SW 1271 (cell line): ENCODE measurements at places on chromosomes 3 and 15.

- no peak for DNase-seq
These were observed 21.2 kb upstream of the LMOD3 start for GRCh38 chr3:69143612-69144011.

DNA sequence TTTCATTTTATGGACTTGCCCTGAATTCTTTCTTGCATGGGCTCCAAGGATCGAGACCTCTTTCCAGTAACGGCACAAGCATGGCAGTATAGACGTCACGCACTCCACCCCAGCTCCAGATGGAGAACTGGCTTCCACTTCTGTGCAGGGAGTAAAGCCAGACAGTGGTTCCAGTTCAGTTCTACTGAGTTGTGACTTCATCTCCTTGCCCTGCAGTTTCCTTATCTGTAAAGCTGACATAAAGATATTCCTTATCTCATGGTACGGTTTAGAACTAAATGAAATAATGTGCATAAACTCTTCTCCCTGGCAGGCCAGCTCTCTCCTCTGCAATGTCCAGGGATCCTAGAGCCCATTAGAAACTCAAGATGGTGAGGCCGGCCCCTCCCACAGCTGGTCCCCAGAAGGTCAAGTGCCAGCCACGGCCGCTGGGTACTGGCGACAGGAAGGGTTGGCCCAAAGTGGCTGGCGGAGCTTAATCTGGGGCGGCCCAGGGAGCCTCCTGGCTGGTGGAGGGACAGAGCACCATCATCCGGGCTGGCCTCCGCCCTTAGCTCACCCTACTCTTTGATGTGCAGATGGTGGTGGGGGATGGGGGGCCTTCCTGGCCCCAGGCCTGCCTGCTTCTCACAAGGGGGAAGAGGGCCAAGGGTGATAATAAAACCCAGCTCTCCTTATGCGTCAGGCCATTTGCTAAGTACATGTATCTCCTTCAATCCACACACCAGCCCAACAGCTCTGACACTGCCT, 7.2 kb downstream of the MESP2 start:
- DNase-seq: no peak

- DNase-seq: no peak
These were observed 81.1 kb upstream of the MFGE8 start for GRCh38 chr15:88994286-88994685.

DNA sequence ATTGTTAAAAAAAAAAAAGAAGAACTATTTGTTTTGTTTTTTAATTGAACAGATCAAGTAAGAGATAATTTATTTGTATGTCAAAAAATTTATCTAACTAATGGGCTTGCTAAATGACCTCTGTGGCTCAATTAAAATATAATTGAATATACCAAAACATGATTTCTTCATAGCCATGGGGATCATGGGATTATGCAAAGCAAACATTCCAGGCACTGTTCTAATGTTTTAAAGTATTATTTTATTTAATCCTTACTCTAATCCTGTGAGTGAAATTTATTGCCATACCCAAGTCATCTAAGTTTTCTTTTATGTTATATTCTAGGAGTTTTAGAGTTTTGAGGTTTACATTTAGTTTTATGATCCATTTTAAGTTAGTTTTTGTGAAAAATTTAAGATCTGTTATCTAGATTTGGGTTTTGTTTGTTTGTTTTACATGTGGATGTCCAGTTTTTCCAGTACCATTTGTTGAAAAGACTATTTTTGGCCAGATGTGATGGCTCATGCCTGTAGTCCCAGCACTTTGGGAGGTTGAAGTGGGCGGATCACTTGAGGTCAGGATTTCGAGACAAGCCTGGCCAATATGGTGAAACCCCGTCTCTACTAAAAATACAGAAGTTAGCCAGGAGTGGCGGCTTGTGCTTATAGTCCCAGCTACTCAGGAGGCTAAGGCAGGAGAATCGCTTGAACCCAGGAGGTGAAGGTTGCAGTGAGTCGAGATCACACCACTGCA, 52.3 kb upstream of the CNOT10 start:
- no peak for DNase-seq

GRCh38 chr15:68699881-68700454, 120.7 kb downstream of the ANP32A start:
- no peak for DNase-seq

- no peak for DNase-seq
These were observed 218.2 kb downstream of the SHOX2 start for GRCh38 chr3:157888040-157888439.

DNA sequence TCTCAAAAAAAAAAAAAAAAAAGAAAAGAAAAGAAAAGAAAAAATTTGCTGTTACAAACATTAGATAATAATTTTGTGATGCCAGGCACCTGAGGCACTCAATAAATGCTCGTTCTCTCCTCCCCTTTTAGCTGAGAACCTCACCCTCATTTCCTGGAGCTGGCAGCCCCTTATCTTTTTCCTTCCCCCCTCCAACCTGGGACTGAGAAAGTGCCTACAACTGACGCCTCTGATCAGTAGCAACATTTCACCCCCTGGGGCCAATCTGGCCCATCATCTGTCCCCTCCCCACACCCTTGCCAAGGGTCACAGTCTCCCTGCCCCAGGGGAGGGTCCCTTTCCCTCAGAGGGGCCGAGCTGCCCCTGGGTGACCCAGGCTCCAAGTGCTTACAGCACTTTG, 12.6 kb upstream of the RNU6-1 start:
- DNase-seq: no peak

GRCh38 chr15:71804226-71804625, 6.1 kb upstream of the NR2E3 start:
- DNase-seq: no peak

- no peak for DNase-seq
These were observed 5.2 kb upstream of the SNX4 start for GRCh38 chr3:125525153-125525552.

GRCh38 chr3:37816271-37816670, 45.4 kb upstream of the CTDSPL start:
- no peak for DNase-seq

- no peak for DNase-seq
These were observed 796.4 kb upstream of the ARPP21 start for GRCh38 chr3:34842706-34843480.

- DNase-seq: peak; percentile 71
These were observed 16.1 kb downstream of the CD276 start for GRCh38 chr15:73700041-73700842.

DNA sequence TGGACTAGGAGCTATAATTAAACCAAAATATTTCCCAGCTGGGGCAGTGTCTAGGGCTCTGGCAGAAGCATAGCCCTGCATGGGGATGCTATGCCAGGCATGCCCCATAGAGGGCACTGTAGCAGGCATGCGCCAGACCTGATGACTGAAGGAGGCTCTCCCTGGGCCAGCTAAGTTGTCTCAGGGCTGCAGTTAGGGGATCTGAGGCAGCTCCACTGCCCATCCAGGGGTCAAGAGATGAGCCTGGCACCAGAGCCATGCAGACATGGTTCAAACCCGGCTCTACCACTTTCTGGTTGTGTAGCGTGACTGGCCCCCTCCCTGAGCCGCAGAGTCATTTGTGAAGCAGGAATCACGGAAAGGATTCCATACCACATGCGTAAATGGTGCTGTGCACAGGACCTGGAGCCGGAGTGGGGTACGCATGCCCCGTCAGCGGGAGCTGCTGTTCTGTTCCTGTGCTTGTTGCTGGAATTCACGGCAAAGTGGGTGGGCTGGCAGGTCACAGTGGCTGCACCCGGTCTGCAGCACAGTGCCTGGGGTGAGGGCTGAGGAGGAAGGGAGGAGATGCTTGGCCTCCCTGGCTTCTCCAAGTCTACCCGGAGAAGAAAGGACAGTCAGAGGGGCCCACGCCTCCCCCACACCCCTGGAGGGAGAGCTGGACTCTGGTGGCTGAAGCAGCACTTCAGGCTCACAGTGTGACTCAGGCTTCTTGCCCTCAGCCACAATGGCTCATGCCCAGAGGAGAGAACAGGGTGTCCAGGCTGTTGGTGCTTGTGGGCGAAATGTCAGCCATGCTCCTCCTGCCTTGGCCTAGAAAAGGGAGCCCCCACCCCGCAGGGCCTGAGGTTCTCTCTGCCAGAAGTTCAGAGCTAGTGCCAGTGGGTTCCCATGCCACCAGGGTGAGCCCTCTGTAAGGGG, 43.1 kb downstream of the DNASE1L3 start:
- DNase-seq: no peak

DNA sequence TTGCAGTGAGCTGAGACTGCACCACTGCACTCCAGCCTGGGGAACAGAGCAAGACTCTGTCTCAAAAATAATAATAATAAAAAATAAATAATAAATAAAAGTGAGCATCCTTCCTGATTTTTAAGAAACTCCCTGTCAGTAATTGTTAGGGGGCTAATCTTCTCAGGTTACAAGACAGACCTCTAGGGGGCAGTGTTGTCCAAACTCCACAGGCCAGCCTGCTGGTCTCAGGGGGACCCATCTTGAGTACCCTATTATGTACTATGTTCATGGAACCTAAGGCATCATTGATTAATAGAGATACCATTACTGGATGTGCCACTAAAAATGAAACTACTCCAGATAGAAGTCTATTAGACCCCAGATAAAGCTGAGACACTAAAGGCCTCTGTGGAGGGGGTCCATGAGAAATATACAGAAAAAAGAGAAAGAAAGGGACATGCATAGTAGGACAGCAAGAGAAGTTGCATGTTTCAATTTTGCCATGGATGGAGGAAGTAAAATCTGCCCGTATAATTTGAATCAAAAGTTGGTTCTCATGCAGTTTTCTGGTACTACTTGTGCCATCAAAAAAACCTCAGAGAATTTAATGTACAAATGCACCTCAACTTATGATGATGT, 85.5 kb upstream of the CDV3 start:
- DNase-seq: no peak

DNA sequence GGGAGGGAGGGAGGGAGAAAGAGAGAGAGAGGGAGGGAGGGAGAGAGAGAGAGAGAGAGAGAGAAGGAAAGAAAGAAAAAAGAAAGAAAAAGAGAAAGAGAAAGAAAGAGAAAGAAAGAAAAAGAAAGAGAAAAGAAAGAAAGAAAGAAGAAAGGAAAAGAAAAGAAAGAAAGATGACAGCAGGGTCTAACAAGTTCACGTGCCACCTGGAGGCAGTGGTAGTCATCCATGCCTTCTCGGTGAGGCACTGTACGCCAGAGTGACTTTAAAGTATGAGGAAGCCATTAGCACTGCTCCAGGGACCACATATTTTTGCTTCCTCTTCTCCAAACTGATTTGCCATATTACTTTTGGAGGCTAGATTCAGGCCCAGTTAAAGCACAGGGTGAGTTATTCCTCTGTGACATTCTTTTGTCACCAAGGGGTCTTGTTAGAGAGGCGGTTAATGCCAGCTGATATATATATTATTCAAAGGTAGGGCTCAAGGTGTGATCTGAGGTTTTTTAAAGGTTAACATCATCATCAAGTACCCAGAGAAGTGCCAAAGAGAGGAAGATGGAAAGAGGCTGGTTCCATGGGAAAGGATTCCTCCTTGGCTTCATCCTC, at the start of gene HTR3D:
TSS of gene HTR3D (plus strand) at position 556 of the 606 bp plus-strand sequence. CDS start at position 556, 0 bp downstream.
- no peak for DNase-seq

DNA sequence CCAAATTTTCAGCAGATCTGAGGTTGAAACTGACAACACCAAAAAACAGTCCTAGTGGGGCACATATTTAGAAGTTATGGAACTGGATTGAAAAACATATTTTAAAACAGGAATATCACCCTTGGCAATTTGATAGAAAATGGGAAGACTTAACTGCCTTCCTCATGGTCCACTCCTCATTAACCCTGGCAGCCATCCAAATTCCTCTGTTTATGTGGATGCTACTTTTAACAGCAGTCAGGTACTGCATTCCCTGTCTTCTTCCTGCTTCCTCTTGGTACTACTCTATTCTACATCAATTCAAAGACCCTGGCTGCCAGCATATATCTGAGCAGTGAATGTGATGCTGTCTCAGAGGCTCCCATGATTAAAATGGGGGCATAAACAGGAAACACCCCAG, 54.3 kb downstream of the PDE8A start:
- DNase-seq: no peak

GRCh38 chr3:54547051-54547450, 380.8 kb downstream of the LRTM1 start:
- DNase-seq: no peak

DNA sequence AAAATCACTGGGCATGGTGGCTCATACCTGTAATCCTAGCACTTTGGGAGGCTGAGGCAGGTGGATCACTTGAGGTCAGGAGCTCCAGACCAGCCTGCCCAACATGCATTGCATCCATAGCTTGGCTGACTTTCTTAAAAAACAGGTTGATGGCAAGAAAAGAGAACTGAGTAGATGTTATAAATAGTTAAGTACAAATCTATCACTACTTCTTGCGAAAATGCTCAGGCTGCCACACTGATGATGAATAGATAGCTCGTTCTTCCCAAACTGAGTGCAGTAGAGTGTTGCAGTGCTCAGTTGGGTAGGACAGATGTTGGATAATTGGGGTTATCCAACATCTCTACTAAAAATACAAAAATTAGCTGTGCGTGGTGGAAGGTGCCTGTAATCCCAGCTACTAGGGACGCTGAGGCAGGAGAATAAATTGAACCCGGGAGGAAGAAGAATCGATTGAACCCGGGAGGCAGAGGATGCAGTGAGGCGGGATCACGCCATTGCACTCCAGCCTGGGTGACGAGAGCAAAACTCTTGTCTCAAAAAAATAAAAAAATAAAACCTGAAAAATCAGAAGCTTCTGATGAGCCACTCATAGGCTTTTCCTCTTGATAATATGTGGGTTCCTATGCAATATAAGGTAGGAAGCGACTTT, 1.2 kb downstream of the BTLA start:
- DNase-seq: no peak

- no peak for DNase-seq
These were observed 39.0 kb downstream of the TSC22D2 start for GRCh38 chr3:150447084-150447483.

- no peak for DNase-seq
These were observed 18.0 kb downstream of the ZNF148 start for GRCh38 chr3:125357032-125357658.

DNA sequence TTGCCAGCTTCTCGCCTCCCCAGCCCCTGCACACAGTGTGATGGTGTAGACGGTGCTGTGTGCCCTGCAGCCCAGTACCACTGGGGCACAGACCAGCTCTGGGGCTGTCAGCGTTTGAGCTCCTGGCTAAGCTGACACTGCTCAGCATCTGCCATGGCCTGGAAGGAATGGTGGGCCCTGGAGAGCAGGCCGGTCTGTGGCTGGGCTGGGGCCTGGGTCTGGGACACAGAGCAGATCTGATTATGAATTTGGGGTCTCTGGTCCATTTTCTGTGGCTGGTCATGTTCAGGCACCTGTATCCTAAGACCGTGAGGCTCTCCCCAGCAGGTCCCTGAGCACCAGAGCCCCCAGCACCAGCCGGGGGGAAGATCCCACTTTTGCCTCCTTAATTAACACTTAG, 34.7 kb downstream of the HCN4 start:
- no peak for DNase-seq

GRCh38 chr15:69893863-69894262, 203.9 kb downstream of the TLE3 start:
- DNase-seq: no peak

DNA sequence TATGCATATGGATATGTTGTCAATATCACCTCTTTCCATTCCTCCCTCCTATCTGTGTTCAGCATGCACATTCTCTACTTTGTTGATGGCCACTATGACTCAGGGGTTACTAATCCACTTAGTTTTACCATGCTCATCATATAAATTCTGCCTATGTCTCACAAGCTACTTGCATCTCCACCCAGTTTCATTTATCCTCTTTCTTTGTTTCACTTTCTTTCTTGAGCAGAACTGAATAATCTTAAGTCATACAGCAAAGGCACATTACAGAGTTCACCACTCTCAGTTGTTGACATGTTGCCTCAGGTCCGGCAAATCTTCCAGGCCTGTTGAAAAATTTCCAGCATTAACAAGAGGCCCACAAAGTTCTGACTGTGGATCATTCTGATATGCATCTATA, 71.5 kb downstream of the SSR3 start:
- DNase-seq: no peak
